Activated CD4-positive, CD25-positive, alpha-beta regulatory T cell treated with anti-CD3 and anti-CD28 coated beads, Interleukin-2, amount 50 U/mL, for 72 hours (primary cell): ENCODE measurements at places on chromosomes 3 and 15.

DNA sequence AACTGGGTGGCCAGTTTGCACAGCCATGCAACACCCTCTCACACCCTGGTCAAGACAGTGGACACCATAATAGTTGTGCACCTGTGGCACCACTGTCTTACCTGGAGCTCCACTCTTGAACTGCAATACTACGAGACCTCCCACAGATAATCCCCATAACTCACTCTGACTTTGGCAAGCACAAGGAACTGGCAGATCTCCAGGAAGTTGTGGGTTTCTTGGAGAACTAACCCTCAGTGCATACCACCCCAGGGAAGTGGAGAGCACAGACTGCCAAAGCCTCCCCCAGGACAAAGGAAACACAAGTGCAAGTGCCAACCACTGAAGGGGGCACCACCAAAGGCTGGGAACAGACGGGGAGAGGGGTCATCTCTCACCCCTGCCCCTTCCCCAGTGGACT, 318.6 kb downstream of the SUCLG2 start:
- no peak for DNase-seq

DNA sequence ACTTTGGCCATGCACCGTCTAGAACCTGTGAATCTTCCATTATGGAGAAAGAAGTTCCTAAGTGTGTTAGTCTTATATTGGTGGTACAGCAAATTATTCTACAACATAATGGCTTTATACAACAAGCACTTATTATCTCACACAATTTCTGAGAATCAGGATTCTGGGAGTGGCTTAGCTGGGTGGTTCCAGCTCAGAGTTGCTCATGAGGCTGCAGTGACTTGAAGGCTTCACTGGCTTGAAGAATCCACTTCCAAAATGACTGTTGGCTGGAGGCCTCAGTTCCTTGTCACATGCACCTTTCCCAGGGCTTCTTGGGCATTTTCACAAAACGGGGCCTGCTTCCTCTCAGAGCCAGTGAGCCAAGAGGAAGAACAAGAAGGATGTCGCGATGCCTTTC, 82.3 kb upstream of the RNF7 start:
- DNase-seq = no peak

GRCh38 chr3:115018694-115019093, 128.4 kb downstream of the ZBTB20 start:
- DNase-seq = no peak

GRCh38 chr3:16174026-16174355, 489 bp upstream of the GALNT15 start:
- DNase-seq = no peak

DNA sequence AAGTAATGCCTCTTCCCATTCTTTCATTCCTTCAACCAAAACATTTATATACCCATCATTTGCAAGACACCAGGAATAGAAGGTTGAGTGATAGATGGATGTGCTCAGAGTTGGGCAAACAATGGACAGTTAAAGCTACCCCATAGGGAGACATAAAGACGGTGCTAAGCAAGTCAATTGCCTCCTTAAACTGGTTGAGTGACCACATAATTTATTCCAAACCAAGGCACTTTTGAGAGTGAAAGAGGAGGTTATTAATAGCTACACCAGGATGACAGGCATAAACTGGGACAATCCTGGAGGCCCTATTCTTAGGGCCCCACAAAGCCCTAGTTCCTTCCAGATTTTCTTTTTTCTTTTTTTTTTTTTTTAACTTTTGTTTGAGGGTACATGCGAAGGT, 21.4 kb upstream of the DYNC1LI1 start:
- DNase-seq = no peak

- no peak for DNase-seq
Observed at GRCh38 chr15:25268166-25268565, 170.7 kb downstream of the UBE3A start.

DNA sequence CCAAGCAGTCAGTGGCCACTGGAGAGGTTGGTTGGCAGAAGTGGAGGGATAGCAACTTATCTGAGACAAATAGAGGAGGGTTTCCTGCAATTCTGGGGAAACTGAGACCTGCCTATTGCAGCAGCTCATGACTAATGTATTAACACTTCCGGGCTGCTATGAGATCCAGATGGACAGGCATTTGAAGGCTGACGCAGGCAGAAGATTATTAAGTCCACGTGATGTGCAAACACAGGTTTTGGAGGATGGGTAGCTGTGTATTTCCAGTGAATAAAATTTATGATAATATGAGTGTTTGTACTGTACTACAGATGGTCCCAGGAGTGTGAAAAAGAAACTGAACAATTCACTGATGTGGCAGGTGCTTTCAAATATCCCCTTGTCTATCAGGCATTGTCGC, 28.5 kb upstream of the CFAP161 start:
- DNase-seq = no peak

- no peak for DNase-seq
Observed at GRCh38 chr15:26882112-26882511, 15.2 kb downstream of the GABRA5 start.
